Activated CD4-positive, alpha-beta T cell treated with anti-CD3 and anti-CD28 coated beads, Interleukin-2, amount 50 U/mL, for 16 hours (primary cell): ENCODE measurements at places on chromosomes 11 and 22.

- DNase-seq, result no peak
Observed at GRCh38 chr11:107609400-107610218, 18.7 kb downstream of the ELMOD1 start.

DNA sequence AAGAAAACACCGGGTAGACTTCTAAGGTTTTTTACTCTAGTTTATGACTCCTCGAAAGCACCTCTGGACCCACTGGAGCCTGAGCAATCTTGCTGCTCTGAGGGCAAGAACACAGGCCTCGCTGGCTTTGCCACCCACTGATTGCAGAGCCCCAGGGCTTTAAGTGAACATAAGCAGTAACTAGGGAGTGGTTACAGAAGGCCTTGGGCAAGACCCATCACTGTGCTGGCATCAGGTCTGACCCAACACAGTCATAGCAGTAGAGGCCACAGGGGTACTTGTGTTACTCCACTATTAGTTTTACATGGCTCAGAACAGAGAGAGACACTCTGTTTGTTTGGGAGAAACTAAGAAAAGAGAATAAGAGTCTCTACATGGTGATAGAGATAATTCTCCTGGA lies 684.5 kb downstream of the FAM181B start:
- DNase-seq, result no peak

GRCh38 chr11:65226103-65226442 lies 35.7 kb upstream of the POLA2 start:
- DNase-seq, result no peak

GRCh38 chr22:37472418-37473006 lies 13.7 kb downstream of the MFNG start:
- DNase-seq, result peak; percentile 41

DNA sequence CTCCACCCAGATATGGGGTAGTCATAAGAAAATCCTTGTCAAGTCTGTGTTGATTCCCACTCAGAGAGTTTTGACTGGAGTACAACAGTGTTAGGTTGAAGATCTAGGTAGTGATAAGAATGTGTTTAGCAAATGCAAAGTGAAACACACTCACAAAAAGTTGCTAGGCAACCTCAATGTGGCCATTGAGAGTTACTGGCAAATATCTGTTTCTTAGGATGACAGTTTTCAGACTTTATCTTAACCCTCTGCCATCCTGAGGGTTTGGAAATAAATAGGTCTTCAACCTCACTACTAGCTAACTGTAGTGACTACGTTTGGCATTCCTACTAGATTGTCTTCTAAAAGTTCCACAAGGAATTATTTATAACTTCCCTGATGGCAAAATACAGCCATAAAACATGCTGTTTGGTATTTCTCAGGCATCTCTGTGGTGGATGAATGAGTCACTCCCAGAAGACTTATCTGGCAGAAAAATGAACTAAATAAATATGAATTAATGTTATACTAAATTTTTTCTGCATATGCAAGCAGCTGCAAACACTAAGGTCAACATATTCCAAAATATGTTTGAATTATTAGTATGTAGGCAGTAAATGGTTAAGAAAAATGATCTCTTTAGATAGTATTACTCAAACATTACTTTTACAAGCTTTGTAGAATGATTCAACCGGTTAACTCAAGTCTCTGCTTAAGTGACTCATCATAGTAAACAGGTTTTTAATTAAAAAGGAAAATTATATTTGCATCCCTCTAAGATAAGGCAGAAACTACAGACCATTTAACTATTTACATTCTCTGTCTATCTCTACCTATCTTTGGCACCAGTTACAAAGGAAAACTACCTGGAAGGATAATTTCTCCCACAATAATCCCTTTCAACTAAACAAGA lies 17.1 kb upstream of the SYTL2 start:
- peak; percentile 77 for DNase-seq

DNA sequence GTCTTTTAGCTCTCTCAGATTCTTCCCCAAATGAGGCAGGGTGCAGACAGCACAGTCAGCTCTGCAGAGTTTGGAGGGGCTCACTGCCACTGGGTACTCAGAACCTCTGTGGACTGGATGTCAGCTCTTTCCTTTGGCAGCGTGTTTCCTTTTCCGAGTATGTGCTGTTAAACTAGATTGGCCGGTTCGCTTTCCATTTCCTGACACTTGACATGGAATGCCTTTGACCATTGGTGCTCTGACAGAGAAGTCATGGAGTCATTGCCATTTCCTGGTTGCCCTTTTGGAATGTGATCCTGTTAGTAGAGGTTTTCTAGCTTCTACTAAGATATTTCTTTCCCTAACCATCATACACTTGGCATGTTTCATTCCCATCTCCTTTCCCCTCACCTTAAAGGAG lies 86.7 kb downstream of the SWAP70 start:
- DNase-seq, result no peak

DNA sequence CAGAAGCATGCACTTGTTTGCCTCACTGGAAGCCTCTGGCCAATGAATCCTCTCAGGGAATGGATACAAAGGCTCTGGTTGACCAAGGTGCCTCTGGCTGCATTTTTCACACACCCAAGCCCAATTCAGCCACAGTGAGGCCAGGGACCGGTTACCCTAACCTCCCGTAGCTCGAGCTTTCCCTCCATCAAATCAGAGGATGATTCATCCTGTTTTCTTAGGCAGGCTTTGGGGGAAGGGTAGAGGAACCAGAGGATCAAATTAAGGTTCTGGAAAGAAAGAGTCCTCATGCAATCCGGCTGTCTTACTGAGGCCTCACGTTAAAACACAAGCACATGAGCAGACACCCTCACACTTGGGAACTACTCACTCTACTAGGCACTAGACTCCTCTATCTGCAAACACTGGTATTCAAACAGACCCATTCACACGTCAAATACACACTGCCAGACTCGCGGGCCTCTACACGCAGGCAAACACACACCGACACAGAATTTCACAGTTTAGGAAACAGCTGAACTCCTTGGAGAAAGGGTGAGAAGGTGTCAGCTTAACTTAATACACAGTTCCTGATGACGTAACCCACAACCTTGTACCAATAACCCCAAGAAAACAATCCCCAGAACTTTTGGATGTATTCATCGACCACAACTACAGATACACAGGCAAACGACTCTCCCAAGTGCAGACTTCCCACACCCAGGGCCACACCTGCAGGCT lies 12.4 kb downstream of the NRXN2 start:
- DNase-seq, result no peak

GRCh38 chr11:22340235-22340634 lies 2.1 kb downstream of the SLC17A6 start:
- DNase-seq, result no peak

- DNase-seq, result no peak
Observed at GRCh38 chr11:58395581-58395980, 11.1 kb downstream of the OR5B3 start.

- peak; percentile 90 for DNase-seq
Observed at GRCh38 chr11:61971248-61972111, 4.0 kb upstream of the FTH1 start.
